ENCODE measurements at places on chromosomes 11 and 22.
A peak's percentile ranks its signal among the peaks of the same experiment; 100 is the strongest.

- DNase-seq, result no peak
Observed at GRCh38 chr11:114176321-114176720, 116.8 kb downstream of the ZBTB16 start.

DNA sequence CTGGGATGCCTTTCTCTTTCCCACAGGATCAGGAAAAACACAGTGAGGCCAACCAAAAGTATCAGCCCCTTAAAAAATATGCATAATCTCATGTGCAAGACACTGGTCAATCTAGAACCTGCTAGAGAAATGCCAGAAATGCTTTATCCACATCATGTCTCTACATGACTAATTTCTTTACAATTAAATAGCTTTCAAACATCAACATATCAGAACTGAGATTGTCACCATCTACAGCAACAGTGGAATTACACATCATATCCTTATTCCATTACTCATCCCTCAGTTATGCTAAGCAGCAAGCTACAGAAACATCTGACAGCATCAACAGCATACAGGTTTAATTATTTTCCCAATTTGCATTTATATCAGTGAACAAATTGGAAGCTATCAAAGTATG is 78.8 kb downstream of the DDIAS start:
- DNase-seq, result no peak

DNA sequence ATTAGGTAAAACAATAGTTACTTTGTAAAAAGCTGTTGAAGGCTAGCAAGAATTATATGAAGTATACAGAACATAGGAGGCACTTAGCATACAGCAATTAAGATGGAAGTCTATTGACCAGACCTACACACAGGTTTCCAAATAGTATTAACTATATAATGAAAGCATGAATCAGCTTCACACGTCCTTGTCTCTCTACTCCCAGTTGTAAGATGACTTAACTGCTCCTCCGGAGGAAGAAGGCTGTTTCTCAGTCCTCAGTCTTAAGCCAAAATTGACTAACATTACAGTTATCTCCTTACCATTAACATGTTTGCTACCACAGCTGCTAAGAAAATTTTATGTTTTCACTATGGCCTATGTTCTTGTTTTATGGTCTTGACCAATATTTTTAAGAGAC is 24.7 kb downstream of the SIK3 start:
- no peak for DNase-seq

DNA sequence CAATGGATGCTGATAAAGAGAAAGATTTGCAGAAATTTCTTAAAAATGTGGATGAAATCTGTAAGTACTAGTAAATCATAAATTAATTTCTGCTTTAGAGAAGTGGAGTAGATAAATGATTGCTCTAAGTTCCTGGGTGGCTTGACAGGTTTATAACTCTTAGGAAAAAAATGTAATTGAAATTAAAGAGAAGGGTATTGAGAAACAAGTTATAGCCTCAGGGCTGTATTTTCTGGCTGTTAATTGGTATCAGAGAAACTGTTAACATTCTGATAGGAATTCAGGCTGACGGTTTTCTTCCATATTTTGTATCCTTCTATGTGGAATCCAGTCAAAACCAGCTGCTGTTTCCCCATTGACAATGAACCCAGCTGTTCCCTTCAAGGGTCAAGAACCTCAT is 1.9 kb downstream of the TTC12 start:
- no peak for DNase-seq

DNA sequence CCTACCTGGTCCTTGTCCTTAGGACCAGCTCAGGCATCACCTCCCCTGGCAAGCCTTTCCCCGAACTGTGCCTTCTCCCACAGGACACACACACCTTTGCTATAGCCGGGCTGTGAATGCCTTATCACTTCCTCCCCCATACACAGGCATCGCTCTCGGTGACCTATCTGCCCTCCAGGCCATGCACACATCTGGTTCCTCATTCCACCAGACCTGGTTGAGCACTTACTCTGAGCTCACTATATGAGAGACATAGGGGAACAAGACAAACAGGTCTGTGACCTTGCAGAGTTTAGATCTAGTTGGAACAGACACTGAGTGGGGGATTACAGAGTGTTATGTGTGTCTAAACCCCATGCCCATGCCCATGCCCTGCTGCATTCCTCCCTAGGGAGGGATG is 3.1 kb upstream of the BCR start:
- no peak for DNase-seq

DNA sequence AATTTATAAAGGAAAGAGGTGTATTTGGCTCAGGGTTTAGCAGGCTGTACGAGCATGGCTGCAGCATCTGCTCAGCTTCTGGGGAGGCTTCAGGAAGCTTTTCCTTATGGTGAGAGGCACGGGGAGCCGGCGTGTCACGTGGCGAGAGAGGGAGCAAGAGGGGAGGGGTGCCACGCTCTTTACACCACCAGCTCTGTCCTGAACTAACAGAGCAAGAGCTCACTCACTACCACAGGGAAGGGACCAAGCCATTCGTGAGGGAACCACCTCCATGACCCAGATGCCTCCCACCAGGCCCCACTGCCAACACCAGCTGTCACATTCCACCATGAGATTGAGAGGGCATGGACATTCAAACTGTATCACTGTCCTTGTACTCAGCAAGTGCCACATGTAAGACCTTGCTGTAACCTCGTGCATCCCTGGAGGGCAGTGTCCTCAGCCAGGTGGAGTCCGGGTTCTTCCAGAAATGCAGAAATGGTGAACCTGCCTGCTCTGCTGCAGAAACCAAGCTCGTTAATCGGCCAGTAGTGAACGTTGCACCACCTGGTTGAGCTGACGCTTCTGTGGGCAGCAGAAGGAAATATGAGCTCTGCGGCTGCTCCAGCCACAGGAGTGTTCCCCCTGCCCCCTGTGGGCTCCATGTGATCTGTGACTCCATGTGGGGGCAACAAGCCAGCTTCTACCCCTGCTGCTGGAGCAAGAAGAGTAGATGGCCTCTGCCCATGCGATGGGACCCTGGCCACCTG is 368.6 kb downstream of the TBC1D22A start:
- no peak for DNase-seq

DNA sequence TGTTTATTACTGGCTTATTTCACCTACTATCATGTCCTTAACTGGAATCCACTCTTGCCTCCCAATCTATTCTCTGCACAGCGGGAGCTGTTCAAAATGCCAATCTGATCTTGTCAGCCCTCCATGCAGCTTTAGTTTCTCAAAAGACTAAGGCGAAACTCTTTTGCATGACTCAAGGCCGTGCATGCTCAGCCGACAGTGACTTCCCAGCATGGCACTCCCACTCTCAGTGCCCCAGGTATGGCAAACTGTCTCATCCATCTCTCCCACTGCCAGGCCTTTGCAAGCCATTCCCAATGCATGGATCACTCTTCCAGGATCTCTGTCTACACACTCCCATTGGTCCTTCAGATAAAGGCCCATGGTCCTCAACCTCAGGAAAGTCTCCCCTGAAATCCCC is 245.9 kb downstream of the LARGE1 start:
- DNase-seq, result no peak

DNA sequence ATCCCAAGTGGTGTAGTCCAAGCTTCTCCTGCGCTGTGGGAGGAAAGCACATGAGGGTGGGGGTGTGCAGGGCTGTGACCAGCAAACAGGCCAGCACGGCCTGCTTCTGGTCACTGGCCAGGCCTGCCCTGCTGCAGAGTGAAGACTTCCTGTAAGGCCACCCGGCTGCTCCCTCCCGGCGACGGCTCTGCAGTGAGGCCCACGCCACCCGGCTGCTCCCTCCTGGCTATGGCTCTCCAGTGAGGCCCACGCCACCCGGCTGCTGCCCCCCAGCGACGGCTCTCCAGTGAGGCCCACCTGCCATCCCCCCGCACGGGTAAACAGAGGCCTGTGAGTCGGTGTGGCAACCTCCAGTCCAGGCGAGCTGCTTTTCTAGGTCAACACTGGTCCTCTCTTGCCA is 31.4 kb upstream of the BRSK2 start:
- no peak for DNase-seq

DNA sequence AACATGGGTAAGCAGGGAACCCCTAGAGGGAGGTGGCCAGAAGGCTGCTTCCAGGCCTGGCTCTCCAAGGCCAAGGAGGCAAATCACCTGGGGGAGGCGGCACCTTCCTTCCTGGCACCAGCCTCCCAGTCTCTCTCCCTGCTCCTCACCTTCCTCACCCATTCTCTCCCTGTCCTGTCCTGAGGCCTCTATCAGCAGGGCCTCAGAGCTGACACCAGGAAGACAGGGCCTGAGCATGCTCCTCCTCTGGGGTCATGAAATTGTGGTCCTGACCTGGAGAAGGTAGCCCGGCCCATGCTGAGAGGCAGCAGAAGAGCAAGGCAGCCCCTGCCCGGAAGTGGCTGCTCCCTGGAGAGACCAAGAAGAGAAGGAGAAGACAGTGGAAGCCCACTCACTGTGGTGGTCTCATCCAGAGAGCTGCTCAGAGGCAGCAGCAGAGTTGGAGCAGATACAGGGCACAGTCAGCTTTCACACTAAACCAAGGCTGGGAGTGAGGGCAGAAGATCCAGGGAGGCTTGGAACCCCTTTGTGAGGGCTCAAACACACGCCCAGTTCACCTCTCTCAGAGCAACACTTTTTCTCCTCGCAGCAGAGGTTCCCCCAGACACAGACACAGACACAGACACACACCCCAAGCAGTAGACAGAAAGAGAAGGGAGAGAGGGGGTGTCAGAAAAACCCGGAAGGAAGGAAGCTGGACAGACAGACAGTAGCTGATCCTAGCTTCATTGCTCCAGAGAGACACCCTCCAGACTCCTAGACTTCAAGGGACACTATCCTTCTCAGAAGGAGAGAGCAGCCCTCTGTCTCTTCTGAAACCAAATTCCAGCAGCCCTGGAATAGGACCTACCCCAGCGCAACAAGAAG is 1.8 kb downstream of the BCL9L start:
- no peak for DNase-seq

- DNase-seq, result no peak
Observed at GRCh38 chr11:113778111-113778910, 1.3 kb upstream of the CLDN25 start.

- no peak for DNase-seq
Observed at GRCh38 chr11:124841840-124842239, 23.4 kb upstream of the ROBO3 start.

- DNase-seq, result peak; percentile 92
Observed at GRCh38 chr11:65927904-65928397, 8.7 kb downstream of the DRAP1 start.

DNA sequence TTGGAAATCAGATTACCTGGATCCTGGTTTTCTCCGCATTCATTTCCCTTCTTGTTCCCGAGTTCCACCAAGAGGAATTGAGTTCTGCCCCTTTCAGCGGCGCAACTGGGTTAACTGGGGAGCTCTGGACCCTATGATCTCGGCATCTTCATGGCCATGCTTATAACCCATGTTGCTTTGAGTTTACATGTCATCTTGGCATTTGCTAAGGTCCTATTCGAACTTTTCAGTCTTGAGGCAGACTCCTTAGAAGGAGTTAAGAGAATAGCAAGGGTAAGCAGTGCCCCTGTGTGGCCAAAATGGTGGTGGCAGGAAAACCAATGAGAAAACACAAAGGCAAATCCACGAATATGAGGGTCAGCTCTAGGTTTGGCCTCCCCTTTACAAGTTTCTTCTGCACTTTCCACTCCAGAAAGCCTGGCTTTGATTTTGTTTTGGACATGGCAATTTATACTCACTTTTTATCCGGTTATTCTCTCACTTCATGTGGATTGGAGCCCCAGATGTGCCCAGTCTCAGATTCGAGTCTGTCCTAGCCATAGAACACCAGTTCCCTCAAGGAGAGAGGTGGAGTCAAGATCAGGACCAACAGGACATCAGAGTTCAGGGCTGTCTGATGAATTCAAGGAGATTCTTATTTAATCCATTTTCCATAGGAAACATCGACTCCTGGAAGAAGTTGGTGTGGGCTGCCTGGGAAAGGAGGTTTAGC is 55.3 kb upstream of the FBXO3 start:
- peak; percentile 77 for DNase-seq

Data from erythroblast (primary cell).